ENCODE measurements at places on chromosomes 3 and 15. TPM values are rescaled to one million over a fixed set of nuclear protein-coding genes. Genes with fewer than 3 reads are reported as not detected.

- H3K36me3 ChIP-seq: no peaks in the 10 kb centered on the region
- peaks cover 7% of the 10 kb centered on the region for H3K27me3 ChIP-seq
- no peak for DNase-seq
- peaks cover 4% of the 10 kb centered on the region for H3K4me1 ChIP-seq
- no peak overlapping the region for H3K27ac ChIP-seq
Observed at GRCh38 chr15:88792342-88793282, 10.6 kb upstream of the ACAN start.

DNA sequence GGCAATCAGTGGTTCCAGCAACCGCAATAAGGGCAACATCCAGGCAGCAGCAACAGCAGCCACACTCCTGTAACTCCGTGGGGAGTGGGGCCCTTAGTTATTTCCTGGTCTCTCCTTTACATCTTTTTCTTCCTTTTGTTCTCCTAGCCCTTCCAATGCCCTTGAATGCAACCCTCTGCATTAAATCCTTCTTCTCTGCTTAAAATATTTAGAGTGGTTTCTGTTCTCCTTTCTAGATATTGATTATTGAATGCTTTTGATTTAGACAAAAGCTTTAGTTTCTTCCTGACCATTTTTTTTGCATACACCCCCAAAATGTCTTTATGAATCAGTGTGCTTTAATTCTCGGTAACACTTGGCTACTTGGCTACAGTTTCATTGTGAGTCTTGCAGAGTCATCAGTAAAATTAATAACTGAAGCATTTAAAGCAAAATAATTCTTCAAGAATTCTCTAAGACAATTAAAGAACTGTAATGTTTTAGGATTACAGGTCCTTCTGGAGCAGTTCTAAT is 586.1 kb downstream of the MECOM start:
- DNase-seq: no peak
- H3K27me3 ChIP-seq: no peaks in the 10 kb centered on the region
- H3K36me3 ChIP-seq: no peaks in the 10 kb centered on the region

- H3K36me3 ChIP-seq: no peaks in the 10 kb centered on the region
- no peak overlapping the region for H3K27ac ChIP-seq
- no peaks in the 10 kb centered on the region for H3K4me1 ChIP-seq
- H3K27me3 ChIP-seq: no peaks in the 10 kb centered on the region
Observed at GRCh38 chr3:132210476-132211346, 106.5 kb upstream of the ACP3 start.

- H3K4me1 ChIP-seq: no peaks in the 10 kb centered on the region
- H3K36me3 ChIP-seq: peaks cover 3% of the 10 kb centered on the region
- no peak overlapping the region for H3K4me3 ChIP-seq
- H3K27ac ChIP-seq: no peak overlapping the region
- H3K27me3 ChIP-seq: no peaks in the 10 kb centered on the region
Observed at GRCh38 chr3:193510154-193510553, 44.5 kb downstream of the ATP13A4 start.

DNA sequence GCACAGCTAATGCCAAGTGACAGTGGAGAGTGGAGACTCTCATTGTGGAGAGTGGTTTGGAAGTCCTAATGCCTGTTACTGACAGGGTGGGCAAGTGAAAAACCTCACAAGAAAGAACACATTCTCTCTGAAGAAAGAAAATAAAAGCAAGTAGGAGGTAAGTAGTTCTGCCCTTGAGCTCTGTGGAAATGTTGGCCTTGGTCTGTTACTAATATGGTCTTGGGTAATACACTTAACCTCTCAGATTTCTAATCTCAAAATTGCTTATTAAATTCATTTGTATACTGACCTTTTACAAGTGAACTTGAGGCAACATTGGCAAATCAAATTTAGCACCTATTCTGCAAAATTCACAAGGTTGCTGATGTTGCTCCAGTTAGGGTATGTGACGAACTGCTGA is 291.6 kb upstream of the CBLB start:
- no peak for DNase-seq
- H3K36me3 ChIP-seq: no peaks in the 10 kb centered on the region
- no peaks in the 10 kb centered on the region for H3K27me3 ChIP-seq
- H3K4me3 ChIP-seq: no peak overlapping the region
- no peak overlapping the region for H3K27ac ChIP-seq

DNA sequence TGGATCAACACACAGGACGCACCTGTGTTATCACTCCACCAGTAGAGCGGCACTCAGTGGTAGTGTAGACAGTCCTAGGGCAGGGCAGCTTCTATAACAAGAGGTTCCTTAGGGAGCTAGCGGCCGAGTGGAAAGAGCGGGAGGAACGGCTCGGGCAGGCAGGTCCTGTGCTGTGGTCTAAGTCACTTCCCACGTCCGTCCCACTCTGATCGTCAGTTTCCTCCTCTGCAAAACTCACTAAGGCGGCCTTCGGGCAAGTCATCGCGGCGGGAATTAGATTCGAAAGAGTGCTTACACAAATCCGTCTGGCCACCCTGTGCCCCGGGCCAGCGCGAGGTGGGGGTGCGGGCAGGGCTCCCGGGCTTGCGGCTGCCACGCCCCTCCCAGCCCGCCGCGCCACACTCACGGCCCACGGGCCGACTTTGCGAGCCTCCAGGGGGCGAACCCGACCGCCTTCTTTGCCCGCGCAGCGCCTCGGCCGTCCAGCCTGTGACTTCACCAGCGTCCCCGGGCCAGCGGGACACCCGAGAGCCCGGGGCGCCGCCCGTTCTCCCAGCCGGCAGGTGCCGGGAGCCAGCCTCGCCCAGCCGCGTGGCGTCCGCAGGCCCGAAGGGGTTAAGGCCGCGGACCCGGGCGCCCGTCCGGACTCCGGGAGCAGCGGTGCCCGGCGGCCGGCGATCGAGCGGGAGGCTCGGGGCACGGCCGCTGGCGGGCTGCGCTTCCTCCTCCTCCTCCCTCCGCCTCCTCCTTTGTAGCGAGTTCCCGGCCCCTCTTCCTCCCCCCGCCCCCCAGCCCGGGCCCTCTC is 416 bp upstream of the CORO2B start:
- no peaks in the 10 kb centered on the region for H3K36me3 ChIP-seq
- peak overlapping the region; percentile 60 for H3K4me3 ChIP-seq
- peak overlapping the region; percentile 72 for H3K27ac ChIP-seq
- peaks cover 63% of the 10 kb centered on the region for H3K4me1 ChIP-seq
- DNase-seq: peak; percentile 88
- H3K27me3 ChIP-seq: peaks cover 2% of the 10 kb centered on the region

GRCh38 chr3:138971766-138972320 is 24.8 kb downstream of the FOXL2NB start:
- H3K4me1 ChIP-seq: no peaks in the 10 kb centered on the region
- peaks cover 5% of the 10 kb centered on the region for H3K27me3 ChIP-seq
- no peak overlapping the region for H3K27ac ChIP-seq
- DNase-seq: no peak
- no peak overlapping the region for H3K4me3 ChIP-seq

DNA sequence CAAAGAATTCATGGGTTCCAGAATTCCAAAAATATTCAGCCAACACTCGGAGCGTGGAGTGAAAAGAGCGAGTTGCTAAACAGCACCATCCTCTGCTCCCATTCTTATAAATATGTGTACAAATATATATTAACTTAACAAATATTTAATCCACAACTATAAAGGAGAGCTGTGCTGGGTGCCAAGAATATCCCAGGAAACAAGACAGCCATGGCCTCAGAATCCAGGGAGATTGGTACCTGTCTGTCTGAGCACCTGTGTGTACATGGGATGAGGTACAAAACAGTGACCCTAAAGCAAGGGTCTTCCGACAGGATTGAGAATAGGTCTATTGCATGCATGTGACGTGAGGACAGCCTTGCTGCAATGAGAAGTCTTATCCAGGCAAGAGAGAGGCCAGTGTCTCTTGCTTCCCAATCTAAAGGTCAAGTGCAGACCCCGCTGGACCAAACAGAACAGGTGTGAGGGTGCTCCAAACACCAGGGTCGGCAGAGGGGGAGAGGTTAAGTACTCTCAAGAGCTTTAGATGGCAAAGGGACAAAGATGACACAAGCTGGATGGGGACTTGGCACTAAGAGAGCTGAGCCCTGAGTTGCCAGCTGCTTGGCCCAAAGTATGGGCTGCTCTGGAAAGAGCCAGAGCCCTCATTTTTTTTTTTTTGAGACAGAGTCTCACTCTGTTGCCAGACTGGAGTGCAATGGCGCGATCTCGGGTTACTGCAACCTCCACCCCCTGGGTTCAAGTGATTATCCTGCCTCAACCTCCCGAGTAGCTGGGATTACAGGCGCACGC is 36.2 kb downstream of the HOMER2 start:
- no peaks in the 10 kb centered on the region for H3K4me1 ChIP-seq
- H3K27ac ChIP-seq: no peak overlapping the region
- no peaks in the 10 kb centered on the region for H3K27me3 ChIP-seq
- H3K36me3 ChIP-seq: no peaks in the 10 kb centered on the region
- H3K4me3 ChIP-seq: no peak overlapping the region

DNA sequence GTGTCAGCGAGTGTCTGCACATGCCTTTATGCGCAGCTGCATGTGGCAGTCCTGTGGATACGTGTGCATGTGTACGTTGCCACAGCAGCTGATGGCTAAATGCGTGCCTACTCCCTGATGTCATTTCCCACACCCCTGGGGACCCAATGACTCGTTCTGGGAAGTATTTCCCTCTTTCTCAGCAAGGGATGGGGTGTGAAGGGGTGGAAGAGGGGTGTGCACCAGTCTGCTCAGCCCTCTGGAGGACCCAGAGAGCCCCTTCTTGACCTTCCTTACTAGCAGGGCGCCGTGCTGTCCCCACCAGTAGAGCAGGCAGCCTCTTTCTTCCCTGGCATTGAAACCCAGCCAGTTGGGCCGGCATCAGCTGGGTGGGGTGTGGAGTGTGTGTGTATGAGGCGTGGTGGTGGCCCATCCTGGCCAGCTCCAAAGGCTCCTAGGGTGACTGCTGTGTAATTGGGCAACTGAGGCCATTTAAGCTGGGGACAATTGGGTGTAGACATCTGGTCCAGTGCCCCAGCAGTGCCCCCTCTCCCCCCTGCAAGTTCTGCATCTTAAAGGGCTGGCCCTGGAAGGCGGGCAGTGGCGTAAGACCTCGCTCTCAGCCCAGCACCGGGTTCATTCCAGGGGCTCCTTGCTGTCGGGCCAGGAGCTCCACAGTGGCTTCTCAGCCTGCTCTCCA is 19.2 kb downstream of the SNX33 start:
- no peak overlapping the region for H3K4me3 ChIP-seq
- H3K4me1 ChIP-seq: peaks cover 9% of the 10 kb centered on the region
- H3K27me3 ChIP-seq: no peaks in the 10 kb centered on the region
- peaks cover 13% of the 10 kb centered on the region for H3K36me3 ChIP-seq

- no peaks in the 10 kb centered on the region for H3K36me3 ChIP-seq
- no peak for DNase-seq
- no peak overlapping the region for H3K4me3 ChIP-seq
- H3K27ac ChIP-seq: no peak overlapping the region
Observed at GRCh38 chr3:122188737-122189136, 5.3 kb downstream of the CASR start.

GRCh38 chr15:85618956-85619491 is 175.7 kb downstream of the KLHL25 start:
- H3K4me3 ChIP-seq: peak overlapping the region; percentile 69
- peaks cover 6% of the 10 kb centered on the region for H3K4me1 ChIP-seq
- H3K36me3 ChIP-seq: no peaks in the 10 kb centered on the region
- peak overlapping the region; percentile 83 for H3K27ac ChIP-seq
- H3K27me3 ChIP-seq: no peaks in the 10 kb centered on the region

- H3K36me3 ChIP-seq: no peaks in the 10 kb centered on the region
- DNase-seq: no peak
- no peaks in the 10 kb centered on the region for H3K27me3 ChIP-seq
- H3K4me1 ChIP-seq: no peaks in the 10 kb centered on the region
Observed at GRCh38 chr3:178238179-178238578, 298.1 kb upstream of the KCNMB2 start.

GOLGA6L10 gene
- total RNA-seq: 2.3 TPM

CCNDBP1 gene
- total RNA-seq: 52.0 TPM

COL6A5 gene
- 0.06 TPM for total RNA-seq

All from spinal cord (tissue), 10 donors.